Activated T-helper 9 cell treated with anti-CD3 and anti-CD28 coated beads, Interleukin-2, amount 50 U/mL, for 16 hours (primary cell): ENCODE measurements at places on chromosomes 5 and 9.

- DNase-seq, result no peak
Measured at GRCh38 chr9:79621916-79622575, 50.3 kb downstream of the TLE4 start.

DNA sequence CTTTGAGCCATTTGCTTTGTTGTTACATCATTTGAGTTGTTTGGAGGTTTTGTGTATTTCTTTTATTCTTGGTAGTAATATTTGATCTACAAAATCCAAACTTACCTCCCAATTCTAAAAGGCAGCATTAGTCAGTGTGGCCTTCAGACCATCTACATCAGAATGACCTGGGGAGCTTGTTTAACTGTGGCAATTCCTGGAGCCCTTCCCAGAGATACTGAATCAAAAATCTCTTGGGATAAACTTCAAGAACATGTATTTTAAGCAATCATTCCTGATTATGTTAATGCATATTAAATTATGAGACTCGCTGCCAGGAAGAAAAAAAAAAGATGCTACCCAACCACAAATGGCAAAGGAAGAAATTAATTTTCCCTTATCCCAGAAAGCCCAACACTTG lies 268.9 kb upstream of the PDE4D start:
- DNase-seq, result no peak

DNA sequence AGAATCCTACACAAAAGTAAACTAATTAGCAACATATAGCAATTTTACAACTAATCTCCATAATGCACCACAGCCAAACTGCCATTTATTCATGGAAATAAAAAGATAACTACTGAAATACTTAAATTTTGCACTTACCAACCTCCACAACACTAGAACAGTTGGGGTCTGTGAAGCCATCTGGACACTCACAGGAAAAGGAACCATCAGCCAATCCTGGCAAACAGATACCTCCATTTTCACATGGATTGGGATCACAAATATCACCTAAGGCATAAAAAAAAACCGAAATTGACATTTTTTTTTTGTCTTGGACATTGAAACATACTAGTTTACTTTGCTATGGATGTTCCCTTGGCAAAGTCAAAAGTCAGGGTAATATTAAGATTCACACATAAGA lies 130.7 kb downstream of the EDIL3 start:
- DNase-seq, result no peak

GRCh38 chr9:113397203-113397631 lies 3.9 kb downstream of the ALAD start:
- no peak for DNase-seq

GRCh38 chr9:83307066-83307724 lies 231.0 kb downstream of the FRMD3 start:
- no peak for DNase-seq

- peak; percentile 25 for DNase-seq
Measured at GRCh38 chr9:4666042-4666699, at the start of gene SPATA6L. TSS of gene SPATA6L (minus strand) at chr9:4666480. CDS start at chr9:4666250, 230 bp downstream.

DNA sequence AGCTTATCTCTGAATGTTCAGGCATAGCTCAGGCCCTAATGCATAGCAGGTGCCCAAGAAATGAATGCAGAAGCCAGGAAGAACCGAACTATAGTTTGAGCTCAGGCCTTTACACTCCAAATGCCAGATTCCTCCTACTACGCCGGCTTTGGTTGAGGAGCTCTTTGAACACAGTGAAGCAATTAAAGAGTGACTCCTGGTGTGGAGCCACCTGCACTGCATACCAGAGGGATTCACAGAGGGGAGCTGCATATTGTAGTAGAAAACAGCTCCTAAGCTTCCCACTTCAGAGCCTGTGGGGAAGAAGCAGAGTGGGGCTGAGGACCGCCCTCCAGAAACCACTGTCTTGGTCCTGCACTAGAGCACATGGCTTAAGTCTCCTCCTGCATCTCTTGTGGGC lies 14.5 kb upstream of the KCNMB1 start:
- DNase-seq, result no peak

DNA sequence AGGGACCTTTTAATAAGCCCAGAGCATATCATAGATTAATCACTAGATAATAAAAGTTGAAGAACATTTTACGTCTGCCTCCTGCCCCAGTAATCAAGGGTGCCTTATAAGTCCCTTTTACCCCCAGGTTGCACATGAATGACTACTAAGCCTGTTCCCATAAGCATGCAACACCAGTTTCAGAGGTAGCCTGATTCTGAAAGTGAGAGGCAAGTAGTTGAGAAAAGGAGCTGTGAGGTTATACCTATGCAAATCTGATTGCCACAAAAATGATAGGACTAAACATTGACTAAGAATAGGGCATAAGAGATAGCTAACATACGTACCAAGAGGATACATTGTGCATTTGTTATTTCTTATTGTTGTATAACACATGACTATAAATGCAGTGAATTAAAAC lies 681.9 kb downstream of the ISL1 start:
- no peak for DNase-seq

GRCh38 chr9:1869843-1870242 lies 145.3 kb upstream of the SMARCA2 start:
- no peak for DNase-seq

- DNase-seq, result no peak
Measured at GRCh38 chr9:79131824-79132377, 439.9 kb upstream of the TLE4 start.

- no peak for DNase-seq
Measured at GRCh38 chr5:143923634-143924266, 111.8 kb downstream of the HMHB1 start.

DNA sequence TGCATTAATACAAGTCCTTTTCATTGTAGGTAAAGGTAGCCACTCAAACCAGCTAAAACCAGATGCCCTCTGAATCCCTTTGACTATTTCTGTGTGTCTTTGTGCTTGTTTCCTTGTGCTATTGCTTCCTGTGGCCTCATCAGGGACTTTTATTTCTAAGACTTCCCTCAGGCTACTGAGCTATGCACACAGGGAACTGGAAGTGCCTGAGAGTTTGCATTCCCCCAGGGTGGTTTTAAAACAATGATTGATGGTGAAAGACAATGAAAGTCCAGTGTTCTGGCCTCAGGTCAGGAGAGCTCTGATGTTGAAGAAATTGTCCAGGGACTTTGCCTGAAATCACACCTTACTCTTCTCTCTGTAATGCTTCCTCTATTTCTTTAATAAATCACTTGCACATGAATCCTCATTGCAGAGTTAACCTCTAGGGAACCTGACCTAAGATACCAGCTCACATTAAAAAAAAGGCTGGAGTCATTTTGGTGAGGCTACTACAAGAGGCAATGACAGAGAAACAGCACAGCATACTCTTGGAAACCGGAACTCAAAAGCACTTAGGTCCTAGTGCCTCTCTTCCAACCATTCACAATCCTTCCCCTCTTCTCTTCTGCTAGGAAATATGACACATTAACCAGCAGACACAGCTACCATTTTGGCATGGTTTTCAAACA lies 158.1 kb upstream of the NREP start:
- DNase-seq, result no peak

DNA sequence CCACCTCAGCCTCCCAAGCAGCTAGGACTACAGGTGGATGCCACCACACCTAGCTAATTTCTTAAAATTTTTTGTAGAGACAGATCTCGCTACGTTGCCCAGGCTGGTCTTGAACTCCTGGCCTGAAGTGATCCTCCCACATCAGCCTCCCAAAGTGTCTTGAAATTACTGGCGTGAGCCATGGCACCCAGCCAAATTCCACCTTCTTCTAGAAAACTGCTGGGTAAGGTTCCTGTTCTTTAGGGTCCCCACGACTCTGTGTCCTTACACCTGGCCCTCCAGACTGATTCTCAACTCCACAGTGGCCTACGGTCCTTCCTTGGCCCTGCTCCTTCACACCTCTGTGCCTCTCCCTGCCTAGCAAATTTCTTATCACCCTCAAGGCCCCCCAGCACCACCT lies 1.9 kb downstream of the MAPK9 start:
- DNase-seq, result no peak

DNA sequence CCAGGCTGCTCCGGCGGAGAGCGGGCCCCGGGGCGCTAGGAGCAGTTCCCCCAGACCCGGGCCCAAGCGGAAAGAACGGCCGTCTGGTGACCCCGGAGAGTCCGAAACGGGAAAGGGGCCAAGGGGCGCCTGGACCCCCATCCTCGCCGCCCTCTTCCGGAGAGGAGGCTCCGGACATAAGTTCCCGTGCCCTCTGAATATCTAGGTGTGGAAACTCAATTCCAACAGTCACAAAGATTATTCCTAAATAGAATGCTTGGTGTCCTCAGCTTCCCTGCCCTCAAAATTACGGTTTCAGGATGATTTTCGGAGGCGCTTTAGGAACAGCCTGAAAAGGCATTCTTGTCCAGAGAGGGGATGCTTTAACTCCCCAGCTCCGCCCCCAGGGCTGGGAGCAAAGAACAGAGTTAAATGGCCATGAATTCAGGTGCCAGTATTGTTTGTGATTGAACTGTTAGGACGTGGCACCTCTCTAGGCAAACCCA lies 681 bp upstream of the LHFPL2 start:
- DNase-seq, result no peak

DNA sequence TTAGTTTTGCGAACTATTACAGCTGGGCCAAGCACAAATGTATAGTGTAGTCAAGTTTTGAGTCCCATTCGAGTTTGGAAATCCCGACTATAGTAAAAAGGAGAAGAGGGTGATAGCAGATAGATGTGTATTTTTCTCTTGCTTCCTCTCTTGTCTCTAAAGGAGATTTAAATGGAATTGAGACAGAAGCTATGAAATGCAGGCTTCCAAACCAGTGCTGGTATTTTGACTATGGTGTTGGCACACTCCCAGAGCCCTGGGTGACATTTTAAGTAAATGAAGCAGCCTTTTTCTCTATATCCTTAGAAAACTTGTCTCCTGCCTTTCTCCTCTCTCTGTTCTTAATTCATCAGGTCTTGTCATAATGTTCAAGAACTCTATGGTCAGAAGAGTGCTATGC lies 17.7 kb upstream of the AUH start:
- DNase-seq, result no peak

DNA sequence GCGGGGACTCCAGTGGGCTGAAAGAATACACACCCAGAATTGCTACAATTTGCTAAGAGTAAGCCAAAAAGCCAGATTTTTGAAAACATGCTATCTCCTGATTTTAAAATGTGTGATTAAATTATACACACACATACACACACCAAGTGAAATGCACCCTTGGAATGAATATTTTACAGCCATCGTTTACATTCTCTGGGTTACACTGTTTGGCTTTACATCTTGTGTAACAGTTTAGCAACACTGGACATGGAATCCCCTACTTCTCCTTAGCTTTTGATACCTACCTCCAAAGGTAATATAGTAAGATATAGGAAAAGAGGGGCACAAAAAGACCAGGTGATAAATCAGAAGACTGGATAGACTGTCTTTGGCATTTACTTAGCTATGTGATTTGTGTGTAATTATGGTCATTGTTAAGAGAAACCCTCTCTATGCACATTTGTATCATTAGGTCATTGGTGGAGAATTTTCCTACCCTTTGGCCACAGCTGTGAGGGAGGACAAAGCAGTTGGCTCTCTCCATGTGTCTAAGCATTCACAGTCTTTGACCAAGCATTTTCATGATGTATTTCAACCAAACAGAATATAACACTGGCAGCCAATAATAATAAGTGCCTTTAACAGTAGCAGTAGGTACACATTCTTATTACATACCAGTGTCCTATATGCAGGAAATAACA lies 7.6 kb downstream of the SVEP1 start:
- DNase-seq, result no peak

DNA sequence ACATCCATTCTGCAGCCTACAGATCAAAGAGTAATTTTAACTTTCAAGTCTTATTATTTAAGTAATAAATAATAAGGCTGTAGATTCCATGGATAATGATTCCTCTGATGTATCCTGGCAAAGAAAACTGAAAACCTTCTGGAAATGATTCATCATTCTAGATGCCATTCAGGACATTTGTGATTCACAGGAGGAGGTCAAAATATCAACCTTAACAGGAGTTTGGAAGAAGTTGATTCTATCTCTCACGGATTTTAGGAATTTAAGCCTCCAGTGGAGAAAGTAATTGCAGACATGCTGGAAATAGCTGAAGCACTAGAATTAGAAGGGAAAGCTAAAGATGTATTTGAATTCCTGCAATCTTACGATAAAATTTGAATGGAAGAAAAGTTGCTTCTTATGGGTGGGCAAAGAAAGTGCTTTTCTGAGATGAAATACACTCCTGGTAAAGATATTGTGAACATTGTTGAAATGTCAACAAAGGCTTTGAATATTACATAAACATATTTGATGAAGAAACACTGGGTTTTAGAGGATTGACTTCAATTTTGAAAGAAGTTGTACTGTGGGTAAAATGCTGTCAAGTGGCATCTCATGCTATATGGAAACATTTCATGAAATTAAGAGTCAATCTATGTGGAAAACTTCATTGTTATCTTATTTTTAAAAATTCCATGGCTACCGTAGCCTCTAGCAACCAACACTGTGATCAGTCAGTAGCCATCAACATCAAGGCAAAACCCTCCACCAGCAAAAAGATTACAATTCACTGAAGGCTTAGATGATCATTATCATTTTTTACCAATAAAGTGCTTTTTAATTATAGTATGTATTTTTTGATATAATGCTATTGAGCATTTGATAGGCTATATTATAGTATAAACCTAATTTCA lies 1141.0 kb downstream of the CDH12 start:
- DNase-seq, result no peak
